CD4-positive, alpha-beta memory T cell (primary cell): ENCODE measurements at places on chromosomes 6 and 20. TPM values are rescaled to one million over a fixed set of nuclear protein-coding genes. Genes with fewer than 3 reads are reported as not detected.

SSR1 gene
- 177 TPM for polyA plus RNA-seq

DNA sequence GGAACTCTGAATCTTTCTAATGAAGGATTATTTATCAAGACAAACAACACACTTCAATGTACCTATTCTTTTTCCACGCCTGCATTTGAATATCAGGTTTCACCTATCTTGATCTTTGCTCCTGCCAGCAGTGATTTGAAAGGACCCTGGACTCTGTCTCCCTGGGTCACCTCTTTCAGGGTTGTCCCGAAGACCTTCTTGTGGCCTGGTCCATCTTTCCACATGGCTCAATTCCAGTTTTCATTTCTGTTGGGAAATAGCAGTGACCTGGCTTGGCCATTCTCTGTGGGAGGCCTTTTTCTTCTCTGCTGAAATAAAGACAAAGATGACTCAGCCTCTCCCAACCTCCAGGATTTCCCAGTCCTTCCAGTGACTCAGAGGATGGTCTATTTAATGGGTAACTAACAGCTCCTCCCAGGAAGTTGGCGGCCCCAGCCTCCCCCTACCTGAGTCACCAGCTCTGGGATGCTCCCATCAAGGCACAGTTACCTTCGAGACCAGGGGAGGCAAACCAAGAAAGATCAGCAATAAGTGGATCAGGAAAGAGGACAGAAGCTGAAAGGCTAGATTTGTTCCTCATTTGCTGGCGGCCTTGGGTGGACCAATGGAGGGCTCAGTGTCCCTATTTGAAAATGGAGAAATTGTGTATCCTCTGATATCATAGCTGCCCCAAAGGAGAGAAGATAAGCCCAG lies 120.2 kb upstream of the RNF24 start:
- DNase-seq, result no peak

DNA sequence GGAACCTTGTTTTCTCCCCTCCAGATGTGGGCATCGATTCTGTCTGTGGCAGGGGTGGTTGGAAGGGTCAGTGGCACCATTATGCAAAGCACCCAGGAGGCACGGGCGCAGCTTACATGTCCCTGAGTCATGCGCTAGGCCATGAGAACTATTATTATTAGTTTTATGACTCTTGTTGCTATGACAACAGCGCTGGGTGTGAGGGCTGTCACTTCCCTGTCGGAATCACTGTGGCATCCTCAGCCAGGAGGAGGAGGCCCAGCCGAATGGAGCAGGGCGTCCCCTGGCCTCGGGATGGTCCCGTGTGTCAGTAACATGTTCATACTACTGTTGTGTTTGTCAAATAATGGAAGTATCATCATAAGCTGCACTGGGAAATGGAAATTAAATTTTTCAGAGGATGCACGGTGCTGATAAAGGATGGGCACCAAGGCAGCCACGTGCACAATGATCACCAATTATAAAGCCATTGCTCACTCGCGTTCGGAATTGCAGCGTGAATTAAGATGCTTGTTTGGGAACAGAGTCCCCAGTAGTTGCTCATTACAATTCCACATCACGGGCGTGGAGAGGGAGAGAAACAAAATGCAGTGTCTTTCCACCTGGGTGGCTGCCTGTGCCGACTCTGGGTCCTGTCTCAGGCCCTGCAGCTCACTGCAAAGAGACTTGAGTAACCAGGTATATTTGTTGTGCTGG lies 247.9 kb downstream of the CDH4 start:
- DNase-seq, result no peak

ASIP gene
- polyA plus RNA-seq, result not detected

DNA sequence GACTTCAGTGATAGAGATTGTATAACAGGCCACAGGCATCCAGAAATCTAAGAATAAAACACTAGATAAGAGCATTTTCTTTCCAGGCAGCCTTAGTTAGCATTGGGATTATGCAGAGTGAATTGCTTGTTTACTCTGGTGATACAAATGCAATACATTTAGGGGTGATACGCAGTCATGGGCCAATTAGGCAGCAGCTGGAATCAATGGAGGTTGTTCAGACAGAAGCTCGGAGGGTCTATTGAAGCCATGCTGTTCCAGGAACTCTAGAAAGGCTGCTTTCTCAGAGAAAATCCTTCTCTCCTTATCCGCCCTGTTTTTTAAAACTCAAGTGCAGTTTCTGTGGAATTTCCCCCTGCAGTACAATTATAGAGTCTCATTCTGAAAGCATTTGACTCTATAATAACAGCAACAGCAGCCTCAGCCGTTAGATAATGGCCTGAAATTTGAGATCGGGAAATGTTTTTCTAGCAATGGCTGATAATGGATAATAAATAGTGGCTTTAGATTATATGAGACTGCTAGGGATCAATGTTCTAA lies 364.3 kb upstream of the HS3ST5 start:
- DNase-seq, result no peak

DEF6 gene
- polyA plus RNA-seq, result 77.3 TPM

- no peak for DNase-seq
Observed at GRCh38 chr6:20933057-20933788, 399.0 kb downstream of the CDKAL1 start.

PDRG1 gene
- 12.7 TPM for polyA plus RNA-seq

GRCh38 chr6:129920103-129920798 lies 59.1 kb upstream of the TMEM244 start:
- no peak for DNase-seq

DNA sequence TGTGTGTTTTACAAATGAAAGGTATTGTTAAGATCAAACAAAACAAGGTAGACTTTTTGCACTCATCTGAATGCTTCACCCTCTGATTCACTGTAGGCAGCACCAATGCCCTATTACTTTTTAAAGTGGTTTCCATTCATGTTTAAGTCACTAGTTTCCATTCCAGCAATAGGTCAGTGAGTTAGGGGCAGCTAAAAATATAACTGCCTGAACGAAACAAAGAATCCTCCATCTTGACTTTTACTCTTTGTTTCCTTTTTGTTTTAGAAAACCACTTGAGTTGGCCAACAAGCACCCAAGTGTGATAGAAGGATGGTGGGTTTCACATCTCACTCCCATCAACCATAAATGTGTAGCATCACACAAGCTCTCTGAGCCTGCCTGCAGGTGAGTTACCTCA lies 25.5 kb downstream of the CLIC5 start:
- no peak for DNase-seq

DNA sequence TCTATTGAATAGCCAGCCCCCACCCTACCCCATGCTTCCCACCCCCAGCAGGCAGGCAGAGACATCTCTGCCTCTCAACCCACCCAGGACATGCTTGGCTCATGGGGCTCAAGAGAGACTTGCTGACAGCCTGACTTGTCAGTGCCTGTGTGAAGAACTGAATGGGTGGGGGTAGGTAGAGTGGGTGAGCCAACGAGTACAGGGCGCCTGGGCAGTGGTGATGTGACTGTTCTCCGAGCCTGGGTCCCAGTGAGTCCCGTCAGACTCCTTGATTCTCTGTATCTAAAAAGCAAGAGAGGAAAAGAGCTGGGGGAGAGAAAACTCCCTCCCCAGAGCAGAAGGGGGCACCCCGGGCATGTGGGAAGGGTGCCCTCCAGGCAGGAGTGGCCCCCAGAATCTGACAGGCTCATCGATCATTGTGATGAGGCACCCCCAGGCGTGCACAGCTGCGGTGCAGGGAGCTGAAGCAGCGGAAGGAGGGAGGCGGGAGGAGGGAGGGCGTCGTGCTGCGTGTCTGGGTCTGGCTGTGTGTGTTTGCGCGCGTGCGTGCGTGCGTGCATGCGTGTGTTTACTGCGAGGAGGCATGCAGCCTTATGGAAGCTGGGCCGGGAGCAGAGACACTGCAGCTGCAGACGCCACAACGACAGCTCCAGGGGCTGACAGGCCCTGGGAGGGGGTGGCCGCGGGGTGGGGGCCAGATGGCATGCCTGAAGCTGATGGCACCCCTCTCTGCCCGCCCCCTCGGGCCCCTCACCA lies 40.2 kb downstream of the FOXP4 start:
- no peak for DNase-seq

GRCh38 chr6:148271711-148272439 lies 70.8 kb upstream of the SASH1 start:
- no peak for DNase-seq
